ENCODE measurements at places on chromosomes 6 and 20.

DNA sequence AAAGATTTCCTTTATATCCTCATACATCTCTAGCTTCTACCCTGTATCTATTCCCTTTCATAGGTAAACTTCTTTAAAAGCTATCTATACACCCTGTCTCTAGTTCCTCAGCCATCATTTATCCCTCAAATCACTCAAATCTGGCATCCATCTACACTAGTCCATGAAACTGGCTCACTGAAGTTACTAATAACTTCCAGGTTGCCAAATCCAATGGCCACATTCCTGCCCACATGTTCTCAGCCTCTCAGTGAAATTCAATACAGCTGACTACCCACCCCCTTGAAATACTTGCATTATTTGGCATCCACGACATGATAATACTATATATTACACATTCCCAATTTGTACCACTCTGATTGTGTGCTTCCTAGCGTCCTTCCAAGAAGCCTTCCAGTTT is 8.7 kb downstream of the REPS1 start:
- DNase-seq: no peak

- no peak for DNase-seq
These were observed 3.3 kb downstream of the RMND1 start for GRCh38 chr6:151448623-151449022.

GRCh38 chr20:4299216-4299615 is 283.9 kb upstream of the RNF24 start:
- no peak for DNase-seq

GRCh38 chr6:26170951-26171841 is 84.0 kb downstream of the HFE start:
- DNase-seq: no peak

- DNase-seq: no peak
These were observed 26.8 kb upstream of the TCFL5 start for GRCh38 chr20:62888406-62888805.

- no peak for DNase-seq
These were observed 9.3 kb upstream of the ATG5 start for GRCh38 chr6:106334646-106335448.

- DNase-seq: no peak
These were observed 101.1 kb upstream of the SCAF8 start for GRCh38 chr6:154632119-154632518.

DNA sequence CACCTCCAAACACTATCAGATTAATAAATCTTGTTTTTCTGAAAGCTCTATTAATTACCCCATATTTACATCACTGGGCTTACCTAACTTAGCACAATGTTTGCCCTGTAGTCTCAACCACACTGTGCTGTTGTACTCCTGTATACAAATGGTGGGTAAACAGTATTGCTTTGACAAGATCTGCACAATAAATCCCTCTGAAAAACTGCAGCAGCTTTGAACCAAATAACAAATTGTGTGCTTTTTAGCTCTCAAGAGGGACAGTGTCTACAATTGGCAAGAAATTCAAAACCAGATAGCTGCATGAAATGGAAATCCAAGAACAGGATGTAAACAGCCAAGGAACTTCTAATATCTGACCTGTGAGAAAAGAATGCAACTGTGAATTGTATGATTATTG is 10.4 kb downstream of the KIF6 start:
- no peak for DNase-seq

Data from NCI-H446 treated with DMSO at 0.1 percent for 48 hours (cell line).